ENCODE measurements at places on chromosomes 6 and 20.

DNA sequence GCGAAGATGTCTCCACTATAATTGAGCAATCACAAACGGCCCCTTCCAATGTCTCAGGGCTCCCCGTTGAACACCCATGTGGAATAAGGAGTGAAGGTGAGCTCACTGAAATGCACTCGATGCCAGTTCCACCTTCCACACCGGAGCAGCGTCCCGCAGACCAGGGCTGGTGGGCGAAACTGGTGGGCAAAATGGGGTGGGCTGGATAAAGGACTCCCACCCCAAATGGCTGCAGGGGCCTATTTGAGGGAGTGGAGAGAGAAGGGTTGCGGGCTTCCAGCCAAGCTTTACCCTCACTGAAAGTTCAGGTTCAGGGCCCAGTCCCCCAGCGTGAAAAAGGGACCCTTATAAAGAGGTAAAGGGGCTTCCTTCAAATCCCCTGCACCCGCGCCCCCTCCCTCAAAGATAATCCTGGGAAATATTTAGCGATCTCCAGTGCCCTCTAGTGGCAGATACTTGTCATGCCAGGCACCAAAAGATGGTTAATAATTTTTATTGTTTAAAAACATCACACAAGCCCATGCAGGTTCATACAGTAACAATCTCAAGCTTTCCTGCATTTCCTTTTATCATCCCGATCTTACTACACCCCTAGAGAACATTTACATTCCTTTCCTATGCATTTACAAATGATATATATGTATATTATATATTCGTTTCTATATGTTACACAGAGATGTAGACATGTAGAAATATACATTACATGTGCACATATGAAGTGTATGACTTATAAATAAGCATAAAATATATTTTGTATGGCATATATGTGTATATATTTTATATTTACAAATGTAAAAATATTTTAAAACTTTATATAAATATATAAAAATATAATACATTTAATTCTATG is 58.2 kb upstream of the NKX2-2 start:
- no peak for DNase-seq

GRCh38 chr6:25682324-25682723 is 30.3 kb downstream of the SCGN start:
- no peak for DNase-seq

DNA sequence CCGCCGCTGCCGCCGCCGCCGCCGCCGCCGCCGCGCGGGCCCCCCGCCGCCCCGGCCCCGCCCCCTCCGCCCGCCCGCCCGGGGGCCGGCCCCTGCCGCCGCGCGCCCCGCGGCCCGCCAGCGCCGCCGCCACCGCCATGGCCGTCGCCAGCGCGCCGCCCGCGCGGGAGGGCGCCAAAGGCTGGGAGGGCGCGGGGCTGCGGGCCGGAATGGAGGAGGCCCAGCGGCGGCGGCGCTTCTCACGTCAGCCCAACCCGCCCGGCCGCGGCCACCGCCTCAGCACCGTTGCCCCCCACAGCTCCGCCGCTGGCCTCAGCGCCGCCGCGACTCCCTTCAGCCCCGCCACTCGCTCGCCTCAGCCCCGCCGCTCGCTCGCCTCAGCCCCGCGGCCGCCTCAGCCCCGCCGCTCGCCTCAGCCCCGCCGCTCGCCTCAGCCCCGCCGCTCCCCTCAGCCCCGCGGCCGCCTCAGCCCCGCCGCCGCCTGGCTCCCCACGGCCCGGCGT is 258 bp downstream of the PHF10 start:
- no peak for DNase-seq

DNA sequence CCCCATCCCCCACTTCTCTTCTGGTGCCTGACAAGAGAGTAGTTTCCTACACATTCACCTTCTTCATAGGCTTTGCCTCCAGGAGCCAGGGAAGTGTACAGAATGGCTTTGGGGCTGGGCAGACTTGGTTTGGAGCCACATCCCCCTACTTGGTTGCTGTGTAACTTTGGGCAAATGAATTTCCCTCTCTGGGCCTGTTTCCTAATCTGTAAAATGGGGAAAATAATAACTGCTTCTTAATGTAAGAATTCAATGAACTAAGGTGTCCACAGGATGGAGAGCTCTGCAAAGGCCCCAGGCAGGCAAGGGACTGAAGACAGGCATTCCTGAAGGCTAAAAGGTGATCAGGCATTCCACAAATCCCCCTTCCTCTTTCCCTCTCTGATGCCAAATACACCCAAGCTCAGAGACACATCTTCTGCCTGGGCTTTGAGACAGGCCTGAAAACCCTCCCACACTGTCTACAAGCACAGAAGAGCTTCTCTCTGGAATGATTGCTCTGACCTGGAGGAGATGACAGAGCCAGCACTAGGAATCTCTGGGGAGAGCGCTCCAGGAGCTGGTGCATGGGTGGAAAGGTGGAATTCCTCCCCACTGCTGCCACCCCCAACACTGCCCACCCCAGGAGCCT is 6.9 kb upstream of the C20orf203 start:
- DNase-seq: no peak

All from cerebellar nuclear complex (tissue), 1 donor.